ENCODE measurements at places on chromosomes 12 and 14.

DNA sequence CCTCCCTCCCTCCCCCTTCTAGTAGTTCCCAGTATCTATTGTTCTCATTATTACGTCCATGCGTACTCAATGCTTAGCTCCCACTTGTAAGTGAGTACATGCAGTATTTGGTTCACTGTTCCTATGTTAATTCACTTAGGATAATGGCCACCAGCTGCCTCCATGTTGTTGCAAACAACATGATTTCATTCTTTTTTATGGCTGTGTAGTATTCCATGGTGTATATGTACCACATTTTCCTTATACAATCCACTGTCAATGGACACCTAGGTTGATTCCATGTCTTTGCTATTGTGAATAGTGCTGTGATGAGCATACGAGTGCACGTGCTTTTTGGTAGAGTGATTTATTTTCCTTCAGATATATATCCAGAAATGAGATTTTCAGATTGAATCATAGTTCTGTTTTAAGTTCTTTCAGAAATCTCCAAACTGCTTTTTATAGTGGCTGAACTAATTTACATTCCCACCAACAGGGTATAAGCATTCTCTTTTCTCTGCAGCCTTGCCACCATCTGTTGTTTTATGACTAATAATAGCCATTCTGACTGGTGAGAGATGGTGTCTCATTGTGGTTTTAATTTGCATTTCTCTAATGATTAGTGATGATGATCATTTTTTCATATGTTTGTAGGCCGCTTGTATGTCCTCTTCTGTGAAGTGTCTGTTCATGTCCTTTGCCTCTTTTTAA, 17.9 kb upstream of the CLEC7A start:
- DNase-seq, result no peak

DNA sequence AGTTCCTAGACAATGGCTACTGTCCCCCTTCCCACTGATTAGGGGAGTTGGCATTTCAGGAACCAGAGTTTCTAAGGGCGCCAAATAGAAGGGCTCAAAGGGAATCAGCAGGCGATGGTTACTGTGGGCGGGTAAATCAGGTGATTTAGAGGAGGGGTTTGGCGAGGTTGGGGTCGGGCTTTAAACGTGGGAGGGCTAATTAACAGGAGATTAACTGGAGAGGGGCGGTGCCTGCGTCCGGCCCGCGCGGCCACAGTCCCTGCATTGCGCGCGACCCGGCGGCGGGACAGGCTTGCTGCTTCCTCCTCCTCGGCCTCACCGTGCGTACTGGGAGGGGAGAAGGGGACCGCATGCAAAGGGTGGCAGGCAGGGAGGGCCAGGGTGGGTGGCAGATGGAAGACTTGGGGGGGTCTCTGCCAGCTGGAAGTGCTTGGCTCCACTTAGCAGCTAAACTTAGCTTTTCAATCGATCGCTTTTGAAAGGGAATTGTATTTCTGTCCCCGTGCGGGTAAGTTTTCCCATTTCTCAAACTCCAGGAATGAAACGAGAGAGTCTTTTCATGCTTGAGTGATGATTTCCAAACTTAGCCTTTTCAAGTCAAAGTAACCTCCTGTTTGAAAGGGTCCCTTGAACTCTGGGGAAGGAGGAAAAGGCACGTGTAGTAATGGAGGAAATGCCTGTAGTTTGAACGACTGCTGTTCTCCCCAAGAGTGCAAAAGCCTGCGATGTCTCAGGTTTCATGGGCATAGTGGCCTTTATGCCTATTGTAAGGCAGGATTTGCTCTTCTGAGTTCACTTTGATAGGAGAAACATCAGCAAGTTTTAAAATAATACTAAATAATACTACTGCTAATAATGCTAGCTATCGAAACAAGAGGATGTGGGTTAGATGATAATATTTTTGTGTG, at the start of gene MGST1:
TSS of gene MGST1 (plus strand) at position 255 of the 908 bp plus-strand sequence. CDS start 6,608 bp downstream, outside the sequence.
- peak; percentile 75 for DNase-seq

DNA sequence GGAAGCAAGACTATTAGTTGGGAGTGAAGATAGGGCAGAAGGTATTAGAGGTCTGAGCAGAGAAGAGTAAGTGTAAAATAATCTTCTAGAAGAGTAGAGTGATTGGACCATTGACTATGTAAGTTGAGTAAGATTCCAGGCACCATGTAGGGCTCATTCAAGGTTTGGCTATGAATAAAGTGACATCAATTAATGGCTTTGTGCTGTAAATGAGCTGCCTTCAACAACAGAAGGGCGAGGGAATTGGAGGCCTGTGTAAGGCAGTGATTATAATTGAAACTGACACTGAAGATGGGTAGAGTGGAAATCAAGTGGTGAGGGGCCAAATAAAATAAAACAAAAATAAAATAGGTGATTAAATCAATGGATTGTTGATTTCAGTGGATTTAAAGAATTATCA, 26.4 kb downstream of the PTPRQ start:
- no peak for DNase-seq

- DNase-seq, result no peak
Measured at GRCh38 chr14:92937051-92937937, 14.3 kb downstream of the CHGA start.

DNA sequence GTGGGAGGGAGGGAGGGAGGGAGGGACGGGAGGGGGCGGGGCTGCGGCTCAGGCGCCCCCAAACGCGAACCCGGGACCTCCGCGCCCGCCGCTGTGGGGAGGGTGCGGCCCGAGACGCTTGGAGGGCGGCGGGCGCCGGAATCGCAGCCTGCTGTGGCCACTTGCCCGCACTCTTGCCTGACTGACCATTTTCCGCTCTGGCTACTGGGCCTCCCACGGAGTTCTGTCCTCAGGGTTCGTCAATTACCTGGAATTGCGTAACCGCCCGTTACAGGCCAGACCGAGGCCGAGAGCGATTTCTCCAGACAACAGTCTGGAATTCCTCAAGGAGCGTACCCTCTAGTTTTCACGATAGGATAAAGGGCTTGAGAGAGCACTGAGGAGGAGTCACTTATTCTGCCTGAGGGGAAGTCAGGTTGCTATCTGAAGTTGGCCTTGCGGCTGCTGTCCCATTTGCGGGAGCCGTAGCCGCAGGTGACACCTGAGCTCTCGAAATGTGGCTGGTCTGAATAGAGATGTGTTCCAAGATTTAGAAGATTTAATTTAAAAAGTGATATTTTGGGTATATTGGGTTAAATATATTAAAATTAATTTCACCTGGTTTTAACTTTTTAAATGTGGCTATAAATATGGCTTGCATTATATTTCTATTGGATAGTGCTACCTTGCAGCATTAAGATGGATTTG, 446 bp upstream of the ZNF641 start:
- peak; percentile 66 for DNase-seq

- no peak for DNase-seq
Measured at GRCh38 chr12:61220337-61220736, 1039.9 kb upstream of the USP15 start.

- DNase-seq, result no peak
Measured at GRCh38 chr12:9072481-9073038, 43.2 kb downstream of the A2M start.

GRCh38 chr12:2273751-2274150, 221.0 kb downstream of the CACNA1C start:
- DNase-seq, result no peak

- DNase-seq, result no peak
Measured at GRCh38 chr14:51318813-51319597, 79.0 kb downstream of the TMX1 start.

GRCh38 chr14:42719391-42719790, 1112.7 kb downstream of the LRFN5 start:
- DNase-seq, result no peak

DNA sequence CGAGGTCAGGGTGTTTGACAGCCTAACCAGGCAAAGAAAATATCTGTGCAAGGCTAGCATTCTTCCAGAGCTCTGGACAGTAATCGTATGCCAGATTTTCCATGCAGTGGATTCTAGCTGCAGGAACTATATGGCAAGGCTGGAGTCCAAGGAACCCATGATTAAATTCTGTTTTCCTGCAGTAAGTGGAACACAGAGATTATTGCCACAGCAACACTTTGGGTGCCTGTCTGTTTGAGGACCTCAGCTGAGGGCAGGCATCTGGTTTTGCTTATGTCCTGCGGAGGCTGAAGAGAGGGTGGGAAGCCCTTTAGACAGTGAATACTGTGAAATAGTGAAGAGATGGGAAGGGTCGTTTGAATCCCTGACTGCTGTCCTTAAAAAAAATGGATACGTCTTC, 104.4 kb downstream of the DAD1 start:
- peak; percentile 12 for DNase-seq

- DNase-seq, result no peak
Measured at GRCh38 chr12:2309647-2310046, 256.9 kb downstream of the CACNA1C start.

GRCh38 chr12:79206871-79207270, 342.3 kb downstream of the SYT1 start:
- DNase-seq, result no peak

DNA sequence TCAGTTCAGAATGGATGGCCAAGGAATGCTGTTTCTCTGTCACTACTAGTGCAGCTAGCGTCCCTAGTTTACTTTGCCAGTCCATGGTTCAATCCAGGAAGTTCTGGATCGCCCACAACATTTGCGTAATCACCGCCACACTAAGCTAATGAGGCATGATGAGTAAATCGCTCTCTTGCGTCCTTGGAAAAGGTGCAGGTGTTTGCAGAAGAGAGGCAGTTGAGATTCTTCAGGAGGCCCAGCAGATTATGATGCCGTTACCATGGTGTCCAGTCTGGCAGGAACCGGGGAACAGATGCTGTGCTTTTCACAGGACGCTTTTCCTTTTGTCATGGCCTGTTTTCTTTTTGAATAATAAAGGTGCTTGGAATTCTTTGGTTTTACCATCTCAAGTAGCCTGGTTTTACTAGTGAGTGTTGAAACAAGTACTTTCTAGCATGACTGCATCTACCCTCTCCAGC, 9.0 kb downstream of the TPH2 start:
- DNase-seq, result peak; percentile 67

Measured in fibroblast of mammary gland (primary cell).